Heart right ventricle (tissue), 16 donors: ENCODE measurements at places on chromosomes 2 and 18.

- no peak for DNase-seq
Measured at GRCh38 chr2:7795778-7796563, 878.8 kb downstream of the RNF144A start.

DNA sequence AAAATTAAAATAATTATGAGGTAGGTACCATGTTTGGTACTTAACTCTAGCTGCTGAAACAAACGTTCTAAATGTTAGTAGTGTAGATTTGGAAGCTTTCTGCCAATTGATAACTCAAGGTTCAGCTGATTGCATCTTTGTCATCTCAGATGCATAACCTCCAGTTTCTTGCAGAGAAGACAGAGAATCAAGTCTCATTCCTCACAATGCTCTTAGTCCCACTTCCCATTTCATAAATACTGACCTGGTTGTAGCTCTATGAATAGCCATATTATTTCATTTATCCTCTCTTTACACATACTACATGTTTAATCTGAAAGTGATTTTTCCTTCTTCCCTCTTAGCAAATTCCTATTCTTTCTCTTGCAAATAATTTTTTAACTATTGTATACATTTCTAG is 178.5 kb upstream of the SETBP1 start:
- no peak for DNase-seq

GRCh38 chr2:224919472-224920110 is 122.7 kb downstream of the DOCK10 start:
- no peak for DNase-seq

DNA sequence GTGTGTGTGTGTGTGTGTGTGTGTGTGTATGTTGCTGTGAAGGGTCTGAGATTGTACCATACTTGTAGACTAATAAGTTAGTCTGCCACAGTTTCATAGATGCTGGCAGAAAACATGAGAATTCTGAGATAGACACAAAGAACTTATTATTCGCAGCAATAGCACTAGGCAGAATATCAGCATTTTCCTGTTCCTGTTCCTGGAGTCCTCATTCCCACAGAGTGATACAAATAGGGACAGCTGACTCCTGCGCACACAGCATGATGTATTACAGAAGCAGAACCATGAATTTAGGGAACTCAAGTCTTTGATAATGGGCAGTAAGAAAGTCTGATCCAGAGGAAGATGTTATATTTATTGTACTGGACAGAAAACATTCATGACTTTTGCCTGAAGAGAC is 1466.3 kb downstream of the DPP10 start:
- DNase-seq, result no peak

DNA sequence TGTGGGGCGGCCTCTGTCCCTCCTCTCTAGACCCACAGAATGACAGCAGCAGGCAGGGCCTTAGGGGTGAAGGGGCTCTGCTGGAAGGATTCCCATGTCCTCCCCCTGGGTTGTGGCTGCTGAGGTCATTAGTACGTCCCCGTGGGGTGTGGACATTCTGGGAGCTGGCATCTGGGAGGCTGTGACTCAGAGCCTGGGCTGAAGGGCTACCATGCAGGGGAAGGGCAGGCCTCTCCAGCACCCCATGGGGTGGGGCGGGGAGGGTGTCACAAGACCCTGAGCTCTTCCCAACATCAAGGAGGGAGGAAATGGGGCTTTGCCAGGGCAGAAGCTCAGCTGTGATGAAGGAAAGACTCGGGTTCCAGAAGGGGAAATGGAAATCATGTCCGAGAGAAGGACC is 105.8 kb upstream of the SMAD2 start:
- no peak for DNase-seq

GRCh38 chr2:120179396-120179795 is 43.8 kb downstream of the TMEM185B start:
- DNase-seq, result no peak

DNA sequence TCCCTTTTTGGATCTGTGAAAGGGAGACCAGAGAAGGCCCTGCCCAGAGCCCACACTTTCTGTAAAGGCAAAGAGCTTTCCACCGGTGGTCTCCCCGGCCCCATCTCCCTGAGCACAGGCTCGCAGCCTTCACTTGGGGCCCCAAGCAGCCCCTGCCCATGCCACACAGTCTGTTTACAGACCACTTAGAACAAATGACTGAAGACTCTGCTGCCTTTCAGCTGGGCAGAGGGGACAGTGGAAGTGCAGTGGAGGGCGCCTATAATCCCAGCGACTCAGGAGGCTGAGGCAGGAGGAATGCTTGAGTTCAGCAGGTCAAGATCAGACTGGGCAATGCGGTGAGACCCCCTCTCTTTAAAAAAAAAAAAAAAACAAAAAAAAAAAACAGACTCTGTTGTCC is 28.9 kb downstream of the SERTAD2 start:
- DNase-seq, result no peak

DNA sequence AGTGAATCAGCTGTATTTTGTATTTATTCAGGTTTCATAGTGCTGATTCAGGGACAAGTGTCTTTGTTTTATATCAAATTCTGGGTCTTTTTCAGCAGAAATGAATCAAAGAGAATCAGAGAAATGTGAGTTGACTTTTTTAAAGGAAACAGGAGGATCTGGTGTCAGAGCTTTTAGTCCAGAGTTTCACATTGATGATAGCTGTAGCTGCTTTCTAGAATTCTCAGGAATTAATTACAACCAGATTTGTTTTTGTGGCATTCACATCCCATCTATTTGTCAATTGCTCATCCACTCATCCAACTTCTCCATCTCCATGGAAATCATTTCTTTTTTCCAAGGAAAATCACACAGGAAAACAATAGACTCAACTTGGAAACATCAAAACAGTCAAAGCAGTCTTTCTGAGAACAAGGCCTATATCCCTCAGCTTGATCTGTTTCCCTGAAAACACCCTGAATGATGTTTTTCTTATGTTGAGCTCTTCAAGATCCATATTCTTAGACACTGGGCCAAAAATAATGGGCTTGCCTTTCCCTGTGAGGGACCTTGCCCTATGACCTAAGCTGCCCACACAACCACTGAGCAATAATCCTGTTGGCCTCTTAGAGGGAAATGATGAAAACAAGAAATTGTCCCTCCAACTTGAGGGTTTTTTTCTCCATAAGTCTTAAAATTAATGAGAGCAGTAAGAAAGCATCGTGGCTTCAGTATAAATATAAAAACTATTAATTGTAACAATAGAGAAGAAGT is 249.5 kb upstream of the FN1 start:
- no peak for DNase-seq
